ENCODE measurements at places on chromosomes 13 and 19. TPM values are rescaled to one million over a fixed set of nuclear protein-coding genes. Genes with fewer than 3 reads are reported as not detected.

The PRODH2 gene
- not detected for total RNA-seq

The PLPPR3 gene
- total RNA-seq: not detected

The CYP2A7 gene
- not detected for total RNA-seq

The AMH gene
- 5.3 TPM for total RNA-seq

The ZNF440 gene
- 19.5 TPM for total RNA-seq

The TJP3 gene
- total RNA-seq: 28.9 TPM

The ZNF492 gene
- 1.4 TPM for total RNA-seq

GRCh38 chr19:7652061-7652641, 15.2 kb downstream of the STXBP2 start:
- peak; percentile 78 for DNase-seq

DNA sequence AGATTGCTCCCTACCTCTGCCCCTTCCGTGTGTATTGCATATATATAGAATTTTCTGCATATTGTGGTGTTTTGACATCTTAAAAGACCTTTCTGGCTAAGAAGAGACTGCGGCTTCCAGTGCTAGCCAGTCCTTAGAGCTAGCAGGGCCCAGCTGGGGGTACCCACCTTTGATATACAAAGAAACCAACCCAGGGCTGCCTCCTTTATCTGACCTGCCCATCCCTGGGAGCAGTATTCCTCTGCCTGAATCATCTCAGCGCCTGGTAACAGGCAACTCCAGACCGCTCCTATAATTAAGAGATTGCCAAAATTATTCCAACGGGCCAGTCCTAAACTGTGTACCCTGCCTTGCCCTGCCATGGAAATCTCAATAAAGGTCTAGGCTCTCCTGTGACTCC, 186.3 kb upstream of the RNF113B start:
- no peak for DNase-seq

GRCh38 chr13:108777421-108778420, 148.3 kb downstream of the MYO16 start:
- no peak for DNase-seq

DNA sequence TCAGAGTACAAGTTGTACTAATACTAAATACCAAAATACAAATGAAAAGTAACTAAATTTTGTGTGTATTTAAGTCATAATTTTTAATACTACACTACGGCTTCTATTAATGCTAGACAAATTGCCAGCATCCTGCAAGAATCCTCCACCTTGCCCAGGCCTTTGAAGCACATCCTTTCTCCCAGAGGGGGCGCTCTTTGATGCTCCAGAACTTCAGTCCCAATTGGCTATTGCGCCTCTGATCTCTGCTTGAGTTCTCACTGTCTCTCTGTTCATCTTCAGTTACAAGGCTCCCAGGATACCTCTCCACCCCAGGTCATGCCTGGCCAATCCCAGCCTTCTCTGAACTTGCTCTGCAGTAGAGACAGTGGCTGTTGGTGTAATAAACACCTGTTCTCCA, 141.0 kb downstream of the DCLK1 start:
- DNase-seq: no peak

GRCh38 chr19:21850656-21851255, 14.8 kb upstream of the ZNF43 start:
- DNase-seq: no peak

DNA sequence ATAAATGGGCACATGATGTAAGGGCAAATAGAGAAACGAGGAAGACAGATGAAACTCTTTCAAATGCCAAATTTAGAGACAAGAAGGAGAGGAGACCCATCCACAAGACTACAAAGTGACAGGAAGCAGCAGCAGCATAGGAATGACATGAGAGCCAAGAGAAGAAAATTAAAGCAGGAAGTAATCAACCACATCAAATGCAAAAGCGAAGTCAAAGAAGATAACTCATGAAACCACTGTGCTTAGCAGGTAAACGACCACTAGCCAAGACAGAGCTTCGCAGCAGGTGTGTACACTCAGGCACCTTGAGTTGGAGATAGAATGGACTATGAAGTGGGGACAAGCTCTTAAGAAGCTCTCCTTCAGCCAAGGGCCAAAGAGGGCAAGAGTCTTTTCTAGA, 64.1 kb downstream of the KLF12 start:
- peak; percentile 38 for DNase-seq

- peak; percentile 48 for DNase-seq
Observed at GRCh38 chr19:40464059-40465024, 1.2 kb downstream of the BLVRB start.

GRCh38 chr19:14127176-14127575, 9.2 kb downstream of the ASF1B start:
- no peak for DNase-seq

GRCh38 chr19:15776991-15777970, 10.2 kb upstream of the OR10H5 start:
- DNase-seq: no peak

- DNase-seq: no peak
Observed at GRCh38 chr13:46659413-46660065, 106.6 kb downstream of the LRCH1 start.

- no peak for DNase-seq
Observed at GRCh38 chr19:9935506-9936325, 599 bp downstream of the OLFM2 start.

DNA sequence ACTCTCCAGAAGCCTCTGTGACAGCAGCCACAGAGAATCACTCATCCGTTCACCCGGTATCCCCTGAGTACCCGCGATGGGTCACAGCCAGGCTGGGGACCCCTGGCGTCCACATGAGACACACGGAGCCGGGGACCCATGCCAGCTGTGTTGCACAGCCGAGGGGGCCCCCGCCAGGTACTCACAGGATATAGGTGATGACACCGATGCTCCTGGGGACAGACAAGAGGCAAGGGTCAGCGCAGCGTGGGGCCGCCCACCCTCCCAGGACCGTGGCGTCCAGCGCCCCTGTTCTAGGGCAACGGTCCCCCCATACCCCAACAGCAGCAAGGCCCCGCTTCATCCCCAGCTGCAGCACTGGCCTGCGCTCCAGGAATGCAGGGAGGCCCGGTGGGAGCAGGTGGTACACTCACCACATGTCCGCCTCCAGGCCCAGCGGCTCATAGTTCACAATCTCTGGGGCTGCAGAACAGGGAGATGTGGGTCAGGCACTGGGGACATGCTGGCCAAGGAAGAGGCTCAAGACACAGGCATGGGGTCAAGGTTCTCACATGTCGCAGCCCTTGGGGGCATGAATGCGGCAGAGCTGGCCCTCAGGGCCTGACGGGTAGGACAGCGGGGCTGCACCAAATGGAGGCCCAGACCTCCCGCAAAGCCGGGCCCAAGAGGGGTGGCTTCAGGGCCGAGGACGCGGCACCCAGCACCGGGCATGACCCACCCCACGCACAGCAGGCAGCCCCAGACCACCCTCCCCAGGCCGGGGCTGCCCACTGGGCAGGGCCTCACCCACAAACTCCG, 7.2 kb downstream of the DAPK3 start:
- no peak for DNase-seq

DNA sequence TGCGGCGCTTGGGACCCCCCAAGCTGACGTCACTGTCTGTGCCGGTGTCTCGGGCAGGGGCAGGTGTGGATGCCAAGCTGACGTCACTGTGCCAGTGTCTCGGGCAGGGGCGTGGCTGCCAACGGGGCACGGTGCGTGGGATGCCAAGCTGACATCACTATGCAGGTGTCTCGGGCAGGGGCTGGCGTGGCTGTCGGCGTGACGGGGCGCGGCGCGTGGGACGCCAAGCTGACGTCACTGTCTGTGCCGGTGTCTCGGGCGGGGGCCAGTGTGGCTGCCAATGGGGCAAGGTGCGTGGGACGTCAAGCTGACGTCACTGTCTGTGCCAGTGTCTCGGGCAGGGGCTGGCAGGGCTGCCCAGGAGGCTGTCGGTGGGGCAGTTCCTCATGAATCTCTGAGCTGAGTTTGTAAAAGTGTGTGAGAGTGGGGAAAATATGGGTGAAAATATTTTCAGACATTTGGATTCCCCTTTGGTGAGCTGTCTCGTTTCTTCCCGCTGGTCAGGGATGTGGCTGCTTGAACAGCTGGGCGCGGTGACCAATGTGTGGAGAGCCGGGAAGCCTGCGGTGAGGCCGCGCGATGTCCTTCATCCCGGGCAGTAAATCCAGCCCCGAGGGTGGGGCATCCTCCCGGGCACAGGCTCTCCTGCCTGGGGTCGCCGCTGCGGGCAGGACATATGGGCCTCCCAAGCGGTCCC, 25.2 kb downstream of the MCF2L start:
- DNase-seq: no peak

DNA sequence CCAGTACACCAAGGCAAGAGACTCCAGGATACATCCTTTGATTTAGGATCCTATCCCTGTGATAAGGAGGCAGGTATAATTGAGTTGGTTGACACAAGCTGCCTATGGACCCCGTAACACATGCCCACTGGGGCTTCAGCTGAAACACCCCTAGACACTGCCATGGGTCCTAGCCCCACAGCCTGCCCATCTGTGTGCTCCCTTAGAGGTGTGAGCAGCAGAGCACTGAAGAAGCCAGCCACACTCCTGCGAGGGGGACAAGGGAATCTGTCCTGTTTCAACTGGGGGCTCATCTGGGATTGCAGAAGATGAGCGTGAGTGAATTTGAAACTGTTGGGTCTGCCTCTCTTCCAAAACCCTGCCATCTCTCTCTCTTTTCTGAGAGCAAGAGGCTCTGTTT, 385.9 kb upstream of the SLITRK6 start:
- no peak for DNase-seq

DNA sequence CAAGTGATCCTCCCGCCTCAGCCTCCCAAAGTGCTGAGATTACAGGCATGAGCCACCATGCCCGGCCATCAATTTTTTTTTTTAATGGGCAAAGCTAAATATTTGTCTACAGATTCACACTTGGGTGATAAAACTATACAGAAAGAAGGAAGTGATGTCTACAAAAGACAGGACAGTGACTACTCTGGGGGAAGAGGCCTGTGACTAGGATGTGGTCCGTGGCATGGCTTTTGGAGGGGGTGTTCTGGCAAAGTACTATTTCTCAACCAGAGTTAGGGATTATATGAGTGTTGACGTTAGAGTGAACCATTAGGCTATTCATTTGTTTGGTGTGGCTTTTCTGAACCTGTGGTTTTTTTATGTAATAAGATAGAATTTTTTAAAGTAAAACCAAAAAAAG, 42.7 kb downstream of the INSR start:
- DNase-seq: no peak

DNA sequence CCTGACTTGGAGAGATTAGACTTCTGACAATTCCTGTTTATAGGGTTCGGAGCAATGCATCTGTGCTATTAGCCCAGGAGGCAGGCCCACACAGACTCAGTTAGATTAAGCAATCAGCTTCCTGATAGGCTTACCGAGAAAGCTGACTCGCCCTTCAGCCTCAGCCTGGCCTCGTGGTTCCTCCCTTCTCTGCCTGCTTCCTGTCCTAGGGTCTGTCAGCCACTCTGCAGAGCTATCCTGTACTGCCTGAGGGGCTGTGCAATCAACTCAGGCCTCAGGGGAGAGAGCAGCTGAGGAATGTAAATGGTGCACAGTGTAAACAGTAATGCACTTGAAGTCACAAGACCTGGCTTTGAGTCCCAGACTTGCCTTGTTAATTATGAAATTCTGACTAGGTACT, 30.7 kb downstream of the HTR2A start:
- DNase-seq: no peak

GRCh38 chr13:113041896-113042295, 63.7 kb upstream of the F7 start:
- no peak for DNase-seq

GRCh38 chr19:42989851-42990250, 36.4 kb downstream of the PSG11 start:
- DNase-seq: no peak

DNA sequence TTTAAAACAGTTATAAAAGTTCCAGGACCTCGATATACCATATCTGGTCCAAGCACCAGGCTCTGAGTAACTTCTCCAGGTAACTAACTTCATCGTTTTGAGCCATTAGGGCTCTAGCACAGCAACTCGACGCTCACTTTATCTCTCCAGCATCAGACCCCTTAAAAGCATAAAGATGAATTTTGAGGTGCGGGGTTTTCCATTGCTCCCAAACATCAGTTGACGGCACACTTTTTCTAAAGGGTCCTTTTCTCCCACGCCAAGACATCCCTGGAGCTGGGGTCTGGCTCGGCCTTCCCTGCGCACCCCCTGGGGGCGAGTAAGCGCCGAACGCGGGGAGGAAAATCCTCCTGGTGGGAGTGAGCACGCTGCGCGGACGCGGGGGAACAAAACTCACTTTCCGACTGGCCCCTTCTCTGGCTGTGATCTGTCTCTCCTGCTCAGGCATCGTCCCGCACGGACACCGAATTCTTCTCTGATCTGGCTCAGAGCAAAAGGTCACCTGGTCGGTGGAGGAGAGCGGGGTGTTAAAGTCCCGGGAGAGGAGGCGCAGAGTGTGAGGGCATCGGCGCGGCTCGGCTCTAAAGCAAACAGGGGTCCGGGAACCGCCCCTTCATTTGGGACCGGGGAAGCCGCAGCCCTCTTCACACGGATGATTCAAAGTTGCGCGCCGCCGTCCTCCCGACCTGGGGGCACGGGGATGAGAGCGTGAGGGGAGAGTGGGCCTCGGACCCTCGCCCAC, at the start of gene ATP7B:
Gene ATP7B, minus strand, starts transcription at position 561 of the 742 bp plus-strand sequence. Its CDS starts 113 bp downstream, at position 448.
- no peak for DNase-seq

- no peak for DNase-seq
Observed at GRCh38 chr19:8461891-8462290, 17.1 kb downstream of the HNRNPM start.
